ENCODE measurements at places on chromosomes 16 and 17.

GRCh38 chr16:11621920-11622651 is 35.4 kb upstream of the LITAF start:
- no peak for DNase-seq

GRCh38 chr16:48504216-48504615 is 105.8 kb downstream of the N4BP1 start:
- no peak for DNase-seq

GRCh38 chr16:85983064-85983463 is 84.1 kb downstream of the IRF8 start:
- no peak for DNase-seq

- DNase-seq: no peak
These were observed 15.1 kb downstream of the CDH8 start for GRCh38 chr16:62021161-62021581.

All from LoVo (cell line).